T-helper 9 cell (primary cell): ENCODE measurements at places on chromosomes 4 and X.

DNA sequence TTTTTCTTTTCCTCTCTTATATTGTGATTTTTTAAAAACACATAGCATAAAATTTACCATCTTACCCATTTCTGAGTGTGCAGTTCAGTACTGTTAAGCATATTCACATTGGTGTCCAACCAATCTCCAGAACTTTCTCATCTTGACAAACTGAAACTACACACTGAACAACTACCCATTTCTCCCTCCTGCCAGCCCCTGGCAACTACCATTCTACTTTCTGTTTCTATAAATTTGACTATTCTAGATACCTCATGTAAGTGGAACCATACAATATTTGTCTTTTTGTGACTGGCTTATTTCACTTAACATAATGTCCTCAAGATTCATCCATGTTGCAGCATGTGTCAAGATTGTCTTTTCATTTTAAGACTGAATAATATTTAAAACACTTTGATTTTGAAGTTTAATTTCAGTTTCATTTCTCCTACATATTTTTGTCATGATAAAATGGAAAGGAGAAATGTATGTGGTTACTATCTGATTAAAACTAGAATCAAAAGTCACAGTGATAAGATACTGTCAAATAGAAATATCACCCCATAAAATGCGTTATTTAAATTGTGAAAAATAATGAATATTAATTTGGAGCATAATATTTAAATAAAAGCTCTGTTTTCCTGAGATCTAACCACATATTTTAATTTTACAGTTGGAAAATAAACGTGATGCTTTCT is 122.8 kb downstream of the DIPK2B start:
- DNase-seq, result no peak

DNA sequence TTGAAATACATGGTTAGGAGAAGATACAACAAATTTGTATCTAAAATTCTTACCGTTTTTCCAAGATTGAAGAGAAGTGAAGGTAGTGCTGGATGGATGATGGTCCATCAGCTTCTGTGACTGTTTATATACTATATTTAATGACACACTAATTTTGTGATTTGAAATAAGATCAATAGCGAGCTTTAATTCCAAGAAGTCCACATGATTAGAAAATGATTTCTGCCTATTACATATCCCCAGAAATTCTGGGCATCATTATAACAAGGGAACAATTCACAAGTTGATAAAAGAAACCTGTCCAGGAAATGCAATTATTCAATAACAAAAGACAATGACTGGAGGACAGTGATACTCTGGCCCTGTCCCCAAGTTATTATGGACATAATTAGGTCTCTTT is at the start of gene CSN2:
Gene CSN2, minus strand, starts transcription at position 101 of the 400 bp plus-strand sequence. CDS start 4,733 bp downstream, outside the sequence.
- no peak for DNase-seq

DNA sequence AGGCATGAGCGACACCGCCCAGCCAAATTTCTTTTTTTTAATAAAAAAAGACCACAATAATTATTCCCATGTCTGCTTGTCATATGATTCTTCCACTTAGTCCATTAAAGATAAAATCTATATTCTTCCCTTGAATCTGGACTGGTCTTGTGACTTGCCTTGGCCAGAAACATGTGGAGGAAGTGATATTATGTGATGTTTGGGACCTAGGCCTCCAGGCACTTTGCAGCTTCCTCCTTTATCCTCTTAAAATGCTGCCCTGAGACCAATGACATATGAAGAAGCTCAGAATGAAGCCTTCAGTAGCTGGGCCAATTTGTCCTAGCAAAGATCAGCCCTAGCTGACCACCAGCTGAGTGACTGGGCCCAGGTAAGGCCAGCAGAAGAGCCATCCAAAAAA is 250.0 kb downstream of the INPP4B start:
- DNase-seq, result no peak

DNA sequence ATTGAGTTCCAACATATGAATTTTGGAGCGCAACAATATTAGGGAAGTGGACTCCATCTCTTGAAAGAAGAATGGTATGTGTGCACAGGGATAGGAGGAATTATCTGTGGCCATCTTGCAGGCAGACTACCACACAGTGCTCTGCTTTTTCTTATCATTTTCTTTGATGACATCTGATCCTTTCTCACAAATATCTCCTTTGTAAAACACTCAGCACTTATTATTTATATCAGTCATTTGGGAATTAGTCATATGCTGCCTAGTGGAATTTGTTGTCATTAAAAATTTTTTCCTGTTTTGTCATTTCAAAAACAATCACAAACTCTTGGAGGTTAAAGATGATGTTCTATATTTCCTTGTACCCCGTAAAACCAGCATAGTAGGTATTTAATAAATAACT is 444.3 kb upstream of the ATOH1 start:
- DNase-seq, result no peak

GRCh38 chr4:153154007-153154975 is 50.0 kb upstream of the TRIM2 start:
- no peak for DNase-seq

DNA sequence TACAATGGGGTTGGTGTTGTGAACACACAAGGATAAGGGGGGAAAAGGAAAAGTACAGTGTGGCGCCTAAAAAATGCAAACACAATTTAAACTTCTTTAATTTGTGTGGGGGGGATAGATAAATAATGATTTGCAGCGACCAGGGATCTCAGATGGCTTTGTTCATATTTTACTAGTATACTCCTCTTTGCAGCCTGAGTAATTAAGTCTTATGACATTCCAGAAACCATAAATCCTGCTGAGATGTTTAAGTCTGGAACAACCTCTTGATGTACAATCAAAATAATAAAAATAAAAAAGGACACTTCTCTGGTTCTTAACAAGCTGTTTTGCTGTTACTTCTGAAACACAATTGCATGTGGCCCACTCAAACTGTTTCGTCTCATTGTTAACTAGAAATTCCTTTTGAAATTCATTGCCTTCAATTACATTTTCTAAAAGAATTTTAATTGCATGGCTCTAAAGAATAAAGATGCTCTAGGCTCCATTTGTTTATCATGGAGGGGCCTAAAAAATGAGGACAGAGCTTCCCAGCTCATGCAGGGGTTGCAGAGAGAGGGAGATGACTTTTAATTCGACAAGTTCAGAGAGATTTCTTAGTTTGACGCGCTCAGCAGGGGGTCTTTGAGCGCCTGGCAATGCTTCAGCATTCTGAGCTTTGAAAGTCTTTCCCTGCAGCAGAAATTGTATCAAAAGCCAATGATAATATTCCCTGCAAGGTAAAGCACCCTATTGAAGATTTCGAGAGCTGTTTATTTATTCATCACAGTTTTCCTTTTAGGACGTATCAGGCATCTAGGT is 892.4 kb upstream of the TENM3 start:
- no peak for DNase-seq

GRCh38 chrX:19800821-19801374 is 86.5 kb downstream of the SH3KBP1 start:
- DNase-seq, result no peak

- DNase-seq, result no peak
Observed at GRCh38 chr4:64250488-64250887, 158.8 kb downstream of the TECRL start.

DNA sequence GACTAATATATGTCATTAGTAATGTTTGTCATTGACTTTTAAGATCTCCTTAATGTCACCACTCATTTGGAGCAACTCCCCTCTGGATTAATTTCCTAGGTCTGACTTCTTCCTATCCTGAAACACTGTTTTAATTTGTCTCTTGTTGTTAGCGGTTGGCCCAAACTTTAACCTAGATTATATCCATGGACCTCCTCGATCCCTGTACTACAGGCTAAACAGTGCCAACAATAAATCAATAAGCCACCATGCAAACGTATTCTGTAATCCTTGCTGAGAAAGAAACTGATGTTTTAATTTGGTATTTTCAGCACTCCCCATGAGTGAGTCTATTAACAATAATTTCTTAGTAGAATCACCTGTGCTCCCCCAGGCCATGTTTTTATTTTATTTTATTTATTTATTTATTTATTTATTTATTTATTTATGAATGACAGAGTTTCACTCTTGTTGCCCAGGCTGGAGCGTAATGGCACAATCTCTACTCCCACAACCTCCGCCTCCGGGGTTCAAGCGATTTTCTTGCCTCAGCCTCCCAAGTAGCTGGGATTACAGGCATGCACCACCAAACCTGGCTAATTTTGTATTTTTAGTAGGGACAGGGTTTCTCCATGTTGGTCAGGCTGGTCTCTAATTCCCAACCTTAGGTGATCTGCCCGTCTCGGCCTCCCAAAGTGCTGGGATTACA is 204.1 kb downstream of the IL15 start:
- DNase-seq, result no peak

DNA sequence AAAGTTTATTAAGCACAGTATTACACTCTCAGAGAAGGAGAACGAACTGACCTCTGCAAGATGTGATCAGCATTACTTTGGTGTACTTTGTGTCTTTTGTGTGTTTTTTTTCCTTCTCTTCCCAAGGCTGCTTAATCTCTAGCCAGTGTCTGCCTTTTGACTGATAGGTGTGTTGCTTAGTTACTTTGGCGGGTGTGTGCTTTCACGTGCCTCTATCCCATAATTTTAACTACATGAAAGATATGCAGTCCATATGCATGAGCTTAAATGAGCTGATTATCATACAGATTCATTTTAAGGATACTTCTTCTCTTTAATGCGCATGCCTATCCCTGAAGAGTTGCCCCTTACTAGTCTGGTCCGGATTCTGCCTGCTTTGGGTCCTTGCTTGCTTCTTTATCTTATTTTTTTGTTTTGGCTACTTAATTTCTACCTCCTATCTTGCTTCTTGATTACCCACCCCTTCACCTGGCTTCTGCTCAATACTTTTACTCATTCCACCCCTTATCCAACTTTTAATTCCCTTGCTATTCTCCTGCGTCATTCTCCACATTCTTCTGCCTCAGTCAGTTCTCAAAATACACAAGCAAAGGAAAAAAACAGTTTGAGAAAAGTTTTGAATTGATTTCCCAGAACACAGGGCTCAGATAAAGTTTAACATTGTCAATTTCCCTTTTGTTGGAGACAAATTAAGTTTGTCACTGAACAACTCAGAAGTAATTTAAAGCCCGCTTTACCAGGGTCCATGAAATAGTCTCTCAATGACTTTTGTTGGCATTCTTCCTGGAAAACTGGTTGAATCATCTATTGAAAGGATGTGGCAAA is 182.0 kb downstream of the TENT5D start:
- no peak for DNase-seq

DNA sequence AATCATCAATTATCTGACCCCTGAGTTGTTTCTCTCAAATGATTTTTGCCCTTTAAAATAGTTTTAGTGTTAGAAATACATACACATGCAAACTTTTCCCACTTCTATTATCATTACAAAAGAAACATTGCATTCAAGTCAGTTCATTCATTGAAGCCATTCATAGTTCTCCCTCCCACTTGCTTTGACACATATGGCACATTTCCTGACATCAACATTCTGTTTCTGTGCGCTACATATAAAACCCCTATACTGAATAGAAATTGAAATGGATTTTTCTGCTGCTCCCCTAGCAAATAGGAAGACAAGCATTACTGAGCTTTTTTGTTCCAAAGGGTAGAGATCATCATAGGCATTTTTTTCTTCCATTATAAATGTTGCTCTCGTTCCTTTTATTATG is 497.9 kb upstream of the PCDH10 start:
- DNase-seq, result no peak

GRCh38 chr4:150570862-150571261 is 11.1 kb upstream of the MAB21L2 start:
- DNase-seq, result no peak

GRCh38 chr4:157372567-157372966 is 152.0 kb downstream of the GRIA2 start:
- no peak for DNase-seq

GRCh38 chrX:140318296-140318695 is 186.6 kb downstream of the SOX3 start:
- DNase-seq, result no peak
